Stimulated activated CD4-positive, alpha-beta T cell treated with anti-CD3 and anti-CD28 coated beads, Interleukin-15, amount 100 ng/mL, for 1 hour (primary cell): ENCODE measurements at places on chromosomes 2 and 18.

DNA sequence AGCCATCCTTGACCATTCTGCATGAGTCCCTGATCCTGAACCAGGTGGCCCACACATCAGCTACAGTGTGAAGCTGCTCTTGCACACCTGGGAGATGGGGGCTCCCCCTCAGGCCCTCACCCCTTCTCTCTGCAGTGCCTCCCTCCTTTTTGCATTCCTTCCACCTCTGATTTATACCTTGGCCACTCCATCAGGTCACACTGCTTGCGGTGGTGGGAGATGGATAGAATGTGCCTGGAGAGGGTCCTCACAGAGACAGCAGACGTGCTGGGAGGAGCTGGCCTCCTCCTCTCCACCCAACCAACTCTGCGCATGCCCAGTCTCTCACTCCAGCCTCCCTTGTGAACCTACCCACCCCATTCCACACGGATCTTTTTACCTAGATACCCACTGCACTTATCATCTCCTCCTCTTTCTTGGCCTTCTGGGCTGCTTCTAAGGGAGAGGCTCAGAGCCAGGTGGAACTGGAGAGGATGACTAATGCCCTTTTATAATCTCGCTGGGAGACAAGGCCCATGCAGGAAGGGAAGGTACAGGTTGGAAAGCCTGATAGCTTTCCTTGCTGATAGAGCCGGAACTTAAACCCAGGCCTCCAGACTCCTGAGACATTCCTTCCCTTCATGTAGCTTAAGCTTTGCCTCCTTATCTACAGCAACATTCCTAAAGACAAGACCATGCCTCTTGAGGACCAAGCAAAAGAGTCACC is 205.1 kb downstream of the ZBTB7C start:
- no peak for DNase-seq

DNA sequence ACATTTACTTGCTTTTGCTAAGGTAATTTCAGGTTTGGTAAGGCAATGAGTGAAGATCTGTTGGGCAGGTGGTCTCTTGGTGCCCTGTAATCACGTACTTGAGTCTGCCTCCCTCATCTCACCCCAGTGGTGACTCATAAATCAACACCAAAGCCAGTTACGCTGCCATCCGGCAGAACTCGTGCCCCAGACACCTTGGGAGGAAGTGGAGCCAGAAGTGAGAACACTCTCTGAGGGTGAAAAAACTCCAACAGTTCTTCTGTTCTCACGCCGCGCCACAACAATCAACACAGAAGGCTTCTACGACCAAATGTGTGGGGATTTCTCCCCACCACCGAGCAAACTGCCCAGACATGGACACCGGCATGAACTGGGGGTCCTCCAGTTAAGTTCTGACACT is 206.2 kb downstream of the ARL4C start:
- DNase-seq: peak; percentile 53

GRCh38 chr18:7317804-7318231 is 86.9 kb downstream of the LRRC30 start:
- no peak for DNase-seq

GRCh38 chr2:150325656-150326314 is 161.7 kb downstream of the RND3 start:
- DNase-seq: no peak

DNA sequence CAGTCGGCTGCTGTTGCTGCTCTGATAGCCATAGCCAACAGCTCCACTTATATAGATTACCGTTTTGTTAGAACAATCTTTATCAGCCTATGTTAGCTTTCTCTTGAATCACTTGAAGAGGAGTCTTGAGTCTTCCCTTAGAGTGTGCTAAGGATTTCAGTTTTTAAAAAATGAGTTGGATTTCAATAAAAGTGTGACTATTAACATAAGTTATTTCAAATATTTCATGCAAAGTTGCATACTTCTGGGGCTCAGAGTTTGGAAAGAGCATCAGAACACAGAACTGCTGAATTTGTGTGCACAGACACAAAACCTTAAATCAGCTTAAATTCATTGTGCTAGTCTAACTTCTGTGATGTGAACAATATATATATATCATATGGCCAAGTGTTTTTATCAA is 174.7 kb downstream of the MTX2 start:
- no peak for DNase-seq

- DNase-seq: no peak
Observed at GRCh38 chr2:169716938-169717690, 16.5 kb upstream of the KLHL23 start.

- DNase-seq: no peak
Observed at GRCh38 chr2:161228511-161229240, 68.4 kb downstream of the TANK start.

DNA sequence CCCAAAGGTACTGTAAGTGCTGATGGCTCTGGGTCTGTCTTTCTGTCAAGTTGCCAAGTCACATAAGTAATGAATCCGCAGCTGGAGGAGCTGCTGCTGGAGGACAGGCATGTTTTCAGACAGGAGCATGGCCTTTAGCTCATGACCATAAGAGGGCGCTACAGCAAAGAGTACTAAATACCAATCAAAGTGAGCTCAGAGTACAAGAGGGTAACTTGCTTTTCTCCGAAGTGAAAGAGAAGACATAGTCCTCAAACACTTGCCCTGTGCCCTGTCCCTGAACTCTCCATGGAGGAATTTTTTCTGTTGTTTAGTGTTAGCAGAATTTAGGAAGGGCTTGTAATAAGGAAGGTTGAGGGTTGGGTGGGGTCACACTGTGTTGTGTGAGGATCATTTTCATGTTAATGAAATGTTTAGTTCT is 58.0 kb upstream of the EML6 start:
- DNase-seq: no peak

DNA sequence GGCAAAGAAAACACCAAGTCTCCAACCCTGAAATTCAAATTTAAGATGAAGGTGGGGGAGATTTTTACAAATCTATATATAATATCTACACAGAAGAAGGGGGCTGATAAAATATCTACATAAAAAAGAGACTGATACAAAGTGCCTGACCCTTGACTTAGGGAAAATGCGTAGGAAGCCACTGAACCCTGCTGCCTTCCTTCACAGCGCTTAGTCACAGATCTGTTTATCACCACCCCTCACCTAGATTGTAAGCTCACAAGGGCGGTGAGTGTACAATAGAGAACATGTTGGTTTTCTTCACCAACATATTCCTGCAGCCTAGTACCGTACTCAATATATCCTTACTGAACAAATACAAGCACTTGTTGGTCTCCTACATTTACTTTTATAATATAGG is 54.3 kb downstream of the NOL10 start:
- no peak for DNase-seq

GRCh38 chr2:104584393-104584792 is 269.5 kb upstream of the POU3F3 start:
- DNase-seq: no peak

- DNase-seq: no peak
Observed at GRCh38 chr18:54926593-54927325, 32.5 kb downstream of the CCDC68 start.

GRCh38 chr2:119174216-119174992 is 15.9 kb upstream of the C1QL2 start:
- peak; percentile 34 for DNase-seq

GRCh38 chr2:148719195-148719749 is 74.7 kb downstream of the EPC2 start:
- no peak for DNase-seq

- DNase-seq: no peak
Observed at GRCh38 chr2:129252781-129253460, 726.5 kb upstream of the RAB6C start.

- no peak for DNase-seq
Observed at GRCh38 chr2:232014681-232015080, 53.2 kb downstream of the DIS3L2 start.

DNA sequence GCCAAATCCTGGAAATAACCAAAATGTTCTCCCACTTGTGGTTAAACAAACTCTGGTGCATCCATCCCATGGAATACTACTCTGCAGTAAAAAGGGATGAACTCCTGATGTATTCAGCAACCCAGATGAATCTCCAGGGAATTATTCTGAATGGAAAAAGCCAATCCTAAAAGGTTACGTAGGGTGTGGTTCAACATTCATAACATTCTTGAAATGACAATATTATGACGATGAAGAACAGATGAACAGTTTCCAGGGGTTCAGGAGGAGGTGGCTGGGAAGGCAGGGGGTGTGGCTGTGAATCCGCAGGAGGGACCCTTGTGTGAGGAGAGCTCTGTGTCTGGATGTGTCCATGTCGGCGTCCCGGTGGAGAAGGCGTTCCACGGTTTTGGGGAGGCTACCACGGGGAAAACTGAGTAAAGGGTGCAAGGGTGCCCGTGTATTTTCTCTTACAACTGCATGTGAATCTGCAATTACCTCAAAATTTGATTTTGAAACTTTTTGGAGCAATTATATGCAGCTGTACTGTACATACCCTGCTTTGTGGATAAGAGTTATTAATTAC is 47.3 kb downstream of the KCNG2 start:
- DNase-seq: no peak

GRCh38 chr2:224151161-224151560 is 112.1 kb upstream of the SERPINE2 start:
- DNase-seq: no peak

DNA sequence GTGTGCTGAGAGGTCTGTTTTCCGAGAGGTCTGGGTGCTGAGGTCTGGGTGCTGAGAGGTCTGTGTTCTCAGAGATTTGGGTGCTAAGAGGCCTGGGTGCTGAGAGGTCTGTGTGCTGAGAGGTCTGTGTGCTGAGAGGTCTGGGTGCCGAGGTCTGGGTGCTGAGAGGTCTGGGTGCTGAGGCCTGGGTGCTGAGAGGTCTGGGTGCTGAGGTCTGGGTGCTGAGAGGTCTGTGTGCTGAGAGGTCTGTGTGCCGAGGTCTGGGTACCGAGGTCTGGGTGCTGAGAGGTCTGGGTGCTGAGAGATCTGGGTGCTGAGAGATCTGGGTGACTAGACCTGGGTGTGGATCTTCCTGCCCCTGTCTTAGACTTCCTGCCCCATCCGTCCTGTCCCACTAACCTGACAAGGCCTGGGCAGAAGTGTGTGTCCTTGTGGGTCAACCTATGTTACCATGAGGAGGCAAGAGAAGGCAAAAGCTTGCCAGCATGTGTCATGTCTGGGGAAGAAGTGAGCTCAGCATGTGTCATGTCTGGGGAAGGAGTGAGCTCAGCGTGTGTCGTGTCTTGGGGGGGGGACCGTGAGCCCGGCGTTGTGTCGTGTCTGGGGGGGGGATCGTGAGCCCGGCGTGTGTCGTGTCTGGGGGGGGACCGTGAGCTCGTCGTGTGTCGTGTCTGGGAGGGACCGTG is 69.3 kb downstream of the KCNG2 start:
- DNase-seq: no peak

DNA sequence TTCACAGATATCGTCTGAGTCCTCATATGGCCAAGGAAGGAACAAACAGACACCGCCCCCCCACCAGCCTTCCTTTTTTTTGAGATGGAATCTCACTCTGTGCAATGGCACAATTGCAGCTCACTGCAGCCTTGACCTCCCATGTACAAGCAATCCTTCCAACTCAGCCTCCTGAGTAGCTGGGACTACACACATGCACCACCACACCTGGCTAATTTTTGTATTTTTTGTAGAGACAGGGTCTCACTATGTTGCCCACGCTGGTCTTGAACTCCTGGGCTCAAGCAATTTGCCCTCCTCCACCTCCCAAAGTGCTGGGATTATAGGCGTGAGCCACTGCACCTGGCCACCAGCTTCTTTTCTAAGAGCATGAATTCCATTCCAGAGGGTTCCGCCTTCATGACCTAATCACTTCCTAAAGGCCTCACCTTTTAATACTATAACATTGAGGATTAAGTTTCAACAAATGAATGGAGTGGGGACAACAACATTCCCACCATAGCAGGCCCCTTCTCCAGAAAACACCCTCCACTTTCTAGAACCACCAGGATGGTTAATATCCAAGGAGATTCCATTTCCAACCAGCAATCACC is 2.2 kb upstream of the TMBIM1 start:
- no peak for DNase-seq
